ENCODE measurements at places on chromosomes 12 and 14.

DNA sequence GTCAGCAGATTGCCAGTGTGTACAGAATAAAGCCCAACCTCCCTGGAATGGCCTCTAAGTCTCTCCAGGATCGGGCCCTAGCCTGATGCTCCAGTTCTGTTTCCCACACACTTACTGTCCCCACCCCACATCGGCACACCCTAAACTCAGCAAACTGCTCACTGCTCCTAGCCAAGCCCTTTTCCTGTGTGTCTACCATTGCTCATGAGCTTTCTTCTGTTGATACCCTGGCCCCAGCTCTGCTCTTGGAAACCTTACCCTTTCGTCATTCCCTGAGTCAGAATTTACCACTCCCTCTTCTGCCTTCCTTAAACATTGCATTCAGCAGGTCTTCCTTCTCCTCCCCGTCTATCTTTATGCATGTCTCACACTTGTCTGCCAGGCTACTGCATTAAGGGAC lies 158.9 kb downstream of the TMX1 start:
- no peak for DNase-seq

DNA sequence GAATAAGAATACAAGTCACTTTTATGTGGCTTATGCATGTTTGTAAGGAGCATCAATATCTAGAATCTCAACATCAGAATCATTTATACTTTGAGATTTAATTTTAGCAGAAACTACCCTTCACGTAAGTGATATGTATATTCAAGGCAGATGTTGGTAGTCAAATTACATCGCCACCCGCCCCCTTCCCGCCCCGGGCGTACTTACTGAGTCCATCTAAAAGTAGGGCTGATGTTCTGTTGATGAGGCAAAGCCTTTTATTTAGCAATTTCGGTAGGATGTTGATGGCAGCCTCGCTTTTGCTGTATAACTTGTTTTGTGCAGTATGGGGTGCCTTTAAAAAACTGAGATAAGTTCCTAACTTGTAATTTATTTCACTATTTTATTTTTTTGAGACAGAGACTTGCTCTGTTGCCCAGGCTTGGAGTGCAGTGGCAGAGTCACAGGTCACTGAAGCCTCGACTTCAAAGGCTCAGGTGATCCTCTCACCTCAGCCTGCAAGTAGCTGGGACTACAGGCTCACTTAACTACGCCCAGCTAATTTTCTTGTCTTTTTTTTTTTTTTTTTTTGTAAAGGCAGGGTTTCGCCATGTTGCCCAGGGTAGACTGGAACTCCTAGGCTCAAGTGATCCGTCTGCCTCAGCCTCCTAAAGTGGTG lies 30.8 kb downstream of the KTN1 start:
- DNase-seq: no peak

DNA sequence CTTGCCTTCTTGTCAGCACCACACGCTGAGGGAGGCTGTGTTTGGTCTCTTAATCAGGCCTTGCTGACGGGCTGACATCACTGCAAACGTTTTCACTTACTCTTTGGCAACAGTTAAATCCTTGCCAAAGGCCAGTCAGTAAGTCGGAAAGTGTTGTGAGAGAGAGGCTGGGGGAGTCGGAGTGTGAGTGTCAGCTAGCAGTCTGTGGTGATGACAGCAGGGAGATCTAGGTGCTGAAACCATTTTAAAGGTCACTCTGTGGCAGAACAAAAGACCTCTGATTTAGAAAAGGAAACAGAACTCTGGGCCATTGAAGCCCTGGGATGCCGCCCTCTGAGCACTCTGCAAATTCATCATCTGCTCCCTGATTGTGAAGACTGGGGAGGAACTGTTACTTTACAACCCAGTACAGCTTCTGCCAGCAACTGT lies 143.5 kb downstream of the PAX9 start:
- DNase-seq: no peak

- DNase-seq: no peak
Measured at GRCh38 chr14:102508774-102509745, 516 bp downstream of the ANKRD9 start.

DNA sequence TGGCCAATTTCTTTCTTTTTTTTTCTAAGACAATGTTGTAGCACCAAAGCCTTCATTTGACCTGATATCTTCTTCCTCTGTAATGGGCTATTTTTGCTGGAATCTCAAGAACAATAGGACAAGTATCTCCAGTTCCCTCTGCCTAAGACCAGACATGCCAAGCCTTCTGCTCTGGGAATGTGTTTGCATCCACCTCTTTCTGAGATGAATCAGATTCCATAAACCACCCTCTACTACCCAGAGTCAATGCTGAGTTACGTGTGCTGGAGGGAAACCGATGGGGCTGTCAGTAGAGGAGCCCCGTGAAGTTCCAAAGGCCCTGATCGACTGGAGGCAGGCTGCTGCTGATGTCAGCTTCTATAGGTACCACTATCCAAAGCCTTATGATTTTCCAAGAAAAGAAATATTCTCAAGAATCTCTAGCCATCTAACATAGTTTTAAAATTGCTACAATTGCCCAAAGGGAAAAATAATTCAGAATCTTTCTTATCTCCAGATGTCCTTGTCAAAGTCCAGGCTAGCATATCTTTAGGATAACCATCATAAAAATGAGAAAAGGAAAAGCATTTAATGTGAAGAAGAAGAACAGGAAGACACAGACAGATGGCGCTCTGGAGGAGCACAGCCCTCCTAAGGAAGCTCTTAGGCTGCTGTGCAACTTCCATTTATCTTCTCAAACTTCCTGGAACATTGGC lies 101.9 kb downstream of the SLC8A3 start:
- no peak for DNase-seq

- DNase-seq: no peak
Measured at GRCh38 chr14:94486883-94487282, 10.9 kb upstream of the SERPINA9 start.

- DNase-seq: no peak
Measured at GRCh38 chr14:106875503-106875902, 1349.1 kb downstream of the TMEM121 start.

DNA sequence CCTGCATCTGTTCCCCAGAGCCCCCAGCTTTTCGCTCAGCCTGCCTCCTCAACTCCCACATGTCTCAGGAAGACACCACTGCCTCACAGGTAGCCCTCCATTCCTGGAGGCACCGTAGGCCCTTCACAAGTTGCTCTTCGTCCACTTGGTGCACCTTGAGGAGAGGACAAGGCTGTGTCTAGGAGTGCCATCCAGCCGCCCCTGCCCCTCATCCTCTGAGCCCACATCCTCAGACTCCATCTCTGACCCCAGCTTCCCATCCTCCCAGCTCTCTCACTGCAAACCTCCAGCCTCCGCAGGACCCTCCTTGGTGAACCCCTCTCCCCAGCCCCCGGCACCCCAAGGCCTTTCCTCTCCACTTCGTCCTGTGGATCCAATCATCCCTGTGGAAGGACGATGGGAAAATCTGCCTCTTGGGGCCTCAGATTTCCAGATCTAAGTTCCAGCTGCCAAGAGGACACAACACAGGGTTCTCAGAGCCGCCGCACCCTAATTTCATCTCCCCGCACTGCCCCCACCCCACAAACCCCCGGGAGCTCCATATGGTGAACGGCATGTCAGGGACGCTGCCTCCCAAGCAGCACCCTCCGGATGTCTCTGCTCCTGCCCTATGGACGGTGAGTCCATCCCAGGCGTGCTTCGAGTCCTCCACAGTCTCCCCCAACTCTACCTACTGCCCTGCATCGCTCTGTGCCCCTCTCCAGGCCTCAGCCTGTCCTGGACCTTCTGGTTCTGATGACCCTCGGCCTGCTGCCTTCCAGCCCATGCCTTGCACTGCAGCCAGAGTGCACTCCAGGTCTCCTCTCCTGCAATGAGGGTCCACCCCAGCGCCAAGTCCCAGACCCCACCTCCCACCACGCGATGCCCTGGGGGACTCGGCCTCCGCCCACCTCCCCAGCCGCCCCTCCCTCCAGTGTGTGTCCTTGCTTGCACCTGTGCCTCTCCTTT lies 314.1 kb upstream of the DIO3 start:
- no peak for DNase-seq

DNA sequence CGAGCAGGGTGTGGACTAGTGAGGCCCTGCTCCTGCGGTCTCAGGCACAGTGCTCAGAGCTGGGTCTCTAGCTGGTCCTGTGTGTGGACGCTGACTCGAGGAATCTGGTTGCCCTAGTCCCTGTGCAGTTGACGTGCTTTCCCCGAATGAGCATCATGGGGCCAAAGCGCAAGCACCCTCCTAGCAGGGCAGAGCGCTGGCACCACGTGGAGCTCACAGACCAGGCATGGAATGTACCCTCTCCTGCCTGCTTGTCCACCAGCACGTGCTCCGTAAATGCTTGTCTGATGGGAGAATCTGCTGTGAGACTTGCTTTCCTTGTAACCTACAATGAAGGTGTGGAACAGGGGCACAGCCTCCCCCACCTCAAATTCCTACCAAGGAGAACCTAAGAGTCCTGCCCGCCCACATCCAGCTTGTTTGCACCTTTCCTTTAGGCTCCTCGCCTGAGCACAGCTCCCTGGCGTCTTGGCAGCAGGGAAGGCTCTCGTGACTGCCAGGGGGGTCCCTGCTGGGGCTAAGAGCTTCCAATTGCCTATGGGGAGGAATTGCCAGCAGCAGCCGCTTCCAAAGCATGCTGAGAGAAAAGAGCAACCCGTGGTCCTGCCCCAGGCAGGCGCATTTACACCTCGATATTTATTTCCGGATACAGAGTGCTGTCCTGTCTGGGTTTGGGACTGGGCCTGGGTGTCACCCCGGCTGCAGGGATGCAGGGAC lies 125.0 kb downstream of the PIWIL1 start:
- DNase-seq: no peak

GRCh38 chr14:105168979-105169507 lies 467 bp upstream of the JAG2 start:
- no peak for DNase-seq

- DNase-seq: no peak
Measured at GRCh38 chr12:104317538-104318210, 14.1 kb downstream of the EID3 start.

- DNase-seq: no peak
Measured at GRCh38 chr12:46659032-46659650, 166.7 kb downstream of the SLC38A4 start.

DNA sequence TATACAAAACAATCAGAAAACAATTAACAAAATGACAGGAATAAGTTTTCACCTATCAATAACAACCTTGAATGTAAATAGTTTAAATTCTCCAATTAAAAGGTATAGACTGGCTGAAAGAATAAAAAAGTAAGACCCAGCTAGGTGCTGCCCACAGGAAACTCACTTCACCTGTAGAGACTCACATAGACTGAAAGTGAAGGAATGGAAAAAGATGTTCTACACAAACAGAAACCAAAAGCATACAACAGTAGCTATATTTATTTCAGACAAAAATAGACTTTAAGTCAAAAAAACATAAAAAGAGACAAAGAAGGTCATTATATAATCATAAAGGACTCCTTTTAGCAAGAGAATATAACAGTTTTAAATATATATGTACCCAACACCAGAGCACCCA lies 152.4 kb upstream of the PWP1 start:
- DNase-seq: no peak

DNA sequence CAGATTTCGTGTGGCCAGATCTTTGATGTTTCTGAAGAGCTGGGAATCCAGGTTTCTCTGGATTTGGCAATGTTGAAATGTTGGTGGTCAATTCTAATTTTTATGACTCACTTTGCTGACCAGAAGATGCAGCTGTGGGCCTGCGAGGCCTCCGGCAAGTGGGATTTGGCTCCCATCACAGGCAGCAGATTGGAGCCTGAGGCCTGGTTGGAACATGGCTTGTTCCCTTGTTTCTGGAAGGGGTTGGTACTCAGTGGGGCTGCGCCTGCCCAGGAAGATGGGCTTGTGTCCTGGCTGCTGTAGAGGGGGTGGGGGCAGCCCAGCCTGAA lies 23.1 kb downstream of the FBRSL1 start:
- no peak for DNase-seq

DNA sequence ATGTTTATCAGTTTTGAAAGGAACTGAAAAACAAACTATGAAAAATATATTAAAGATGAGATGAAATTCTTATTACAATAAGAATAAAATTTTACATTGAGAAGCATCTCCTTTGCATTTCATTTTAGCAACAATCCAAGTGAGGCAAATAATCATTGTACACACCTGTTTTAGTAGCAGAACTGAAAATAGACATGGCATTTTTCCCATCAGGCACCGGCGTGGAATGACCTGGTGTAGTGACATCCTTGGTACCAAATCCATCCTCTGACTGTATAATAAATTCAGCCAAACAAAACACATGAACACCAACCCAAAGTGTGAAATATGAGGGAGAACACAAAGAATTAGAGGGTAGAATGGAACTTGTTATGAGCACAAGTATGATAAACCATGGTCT lies 271.4 kb downstream of the MED13L start:
- DNase-seq: no peak

DNA sequence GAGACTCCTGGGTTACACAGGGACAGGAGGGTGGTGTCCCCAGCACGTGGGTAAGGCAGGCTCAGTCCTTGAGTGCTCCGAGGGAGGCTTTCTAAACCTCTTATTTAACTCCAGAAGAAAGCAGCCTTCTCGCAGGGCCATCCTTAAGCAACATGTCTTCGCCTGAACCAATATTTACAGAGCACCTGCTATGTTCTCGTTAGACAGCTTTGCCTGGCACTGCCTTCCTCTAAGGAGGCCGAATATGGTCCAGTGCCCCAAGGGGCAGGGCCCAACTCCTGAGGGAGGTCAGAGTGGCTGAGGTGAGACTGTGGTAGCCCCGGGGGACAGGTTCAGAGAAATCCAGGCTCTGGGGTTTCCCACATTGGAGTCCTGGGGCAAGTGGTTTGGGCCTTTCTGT lies 2.1 kb upstream of the SCARB1 start:
- DNase-seq: no peak

- no peak for DNase-seq
Measured at GRCh38 chr12:95004610-95005009, 1.1 kb upstream of the NDUFA12 start.

- no peak for DNase-seq
Measured at GRCh38 chr12:55692631-55693322, 14.9 kb downstream of the ITGA7 start.

DNA sequence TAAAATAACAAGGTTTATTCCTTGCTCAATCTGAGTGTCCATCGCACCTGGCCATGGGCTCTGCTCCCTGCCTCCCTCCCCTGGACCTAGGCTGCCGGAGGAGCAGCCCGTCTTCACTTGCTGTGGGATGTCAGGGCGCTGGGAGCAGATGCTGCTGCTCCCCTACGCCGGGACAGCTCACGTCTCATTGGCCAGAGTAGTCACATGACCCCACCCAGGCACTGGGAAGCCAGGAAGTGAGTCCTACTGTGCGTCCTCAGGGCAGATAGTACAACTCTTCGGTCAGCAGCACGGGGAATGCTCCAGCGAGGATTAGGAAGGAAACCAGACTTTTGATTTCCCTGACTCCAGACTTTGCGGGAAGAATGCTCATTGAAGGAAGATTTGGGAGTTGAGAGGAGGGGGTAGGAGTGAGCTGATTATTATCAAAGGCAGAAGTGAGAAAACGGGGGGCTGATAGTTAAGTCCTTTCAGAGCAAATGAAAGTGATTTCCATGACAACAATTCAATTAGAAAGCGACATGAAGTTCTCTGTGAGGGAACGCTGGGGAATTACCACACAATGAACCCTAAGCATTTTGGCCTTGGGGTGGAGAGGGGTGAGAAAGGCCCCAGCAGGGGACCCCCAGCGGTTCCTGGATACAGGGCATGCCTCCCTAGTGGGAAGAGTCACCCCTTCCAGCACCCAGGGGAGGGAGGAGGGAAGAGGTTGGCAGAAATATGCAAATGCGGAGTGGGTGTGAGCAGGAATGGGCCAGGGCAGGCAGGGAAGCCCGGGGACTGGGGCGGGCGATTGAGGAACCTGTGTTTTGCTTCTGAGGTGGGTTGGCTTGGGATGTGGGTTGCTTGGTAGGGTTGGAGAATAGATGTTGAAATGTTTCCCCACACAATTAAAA lies 215.5 kb downstream of the AACS start:
- no peak for DNase-seq

- DNase-seq: no peak
Measured at GRCh38 chr12:94242901-94243300, 94.5 kb downstream of the PLXNC1 start.

All from left renal pelvis (tissue), 4 donors.